ENCODE measurements at places on chromosomes 1 and 21.

DNA sequence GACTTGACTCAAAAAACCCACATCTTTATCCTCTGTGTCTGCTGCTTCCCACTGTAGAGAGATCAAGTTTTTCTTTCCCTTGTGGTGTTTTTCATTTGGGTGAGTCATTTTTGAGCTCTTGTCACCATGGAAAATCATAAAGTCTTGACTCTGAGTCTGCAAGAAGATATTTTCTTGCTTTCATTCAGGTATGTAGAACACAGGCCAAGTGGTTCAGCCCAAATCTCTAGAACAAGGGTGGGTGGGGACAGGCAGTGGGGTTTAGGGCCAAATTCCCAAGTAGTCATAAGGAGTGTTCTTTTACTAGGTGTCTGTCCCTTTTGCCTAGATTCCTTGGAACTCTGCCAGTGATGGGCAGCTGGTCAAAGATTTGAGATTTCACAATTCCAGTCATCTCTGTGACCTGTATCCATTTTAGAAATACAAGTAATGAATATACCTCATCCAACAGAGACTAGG, 21.5 kb upstream of the ARHGAP29 start:
- no peak for DNase-seq

- DNase-seq = no peak
Measured at GRCh38 chr1:193411714-193412113, 225.3 kb upstream of the B3GALT2 start.

GRCh38 chr21:30996728-30997127, 41.5 kb downstream of the KRTAP19-8 start:
- no peak for DNase-seq

DNA sequence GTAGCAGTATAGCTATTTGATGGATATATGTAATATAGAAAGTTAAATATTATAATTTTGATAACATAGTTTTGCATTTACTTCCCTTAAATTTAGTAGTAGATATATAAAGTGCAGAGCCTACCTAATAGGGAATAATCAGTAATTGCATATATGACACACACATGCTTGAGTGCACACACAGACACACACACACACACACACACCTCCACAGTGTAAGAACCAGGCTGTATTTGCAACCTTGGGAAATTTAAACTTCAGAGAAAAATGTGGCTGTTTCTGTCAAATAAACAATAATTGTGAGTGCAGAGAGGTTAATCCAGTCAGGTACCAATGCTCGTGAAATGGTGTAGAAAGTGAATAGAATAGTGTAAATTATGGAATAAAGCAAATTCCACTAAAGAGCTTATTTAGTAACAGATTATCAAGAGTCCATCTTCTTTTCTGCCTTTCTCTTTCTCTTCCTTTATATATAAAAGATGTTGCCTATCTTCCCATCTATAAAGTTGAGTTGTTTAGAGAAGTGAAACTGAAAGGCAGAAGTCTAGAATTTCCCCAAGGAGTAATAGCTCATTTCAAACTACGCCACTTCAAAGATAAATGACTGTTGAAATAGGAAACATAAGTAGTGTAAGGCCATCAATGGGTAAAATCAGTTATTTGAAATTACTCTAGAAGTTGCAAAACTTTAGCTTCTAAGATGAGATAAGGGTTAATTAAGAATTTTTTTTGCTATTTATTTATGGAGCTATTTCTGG, 273.7 kb downstream of the SRGAP2C start:
- no peak for DNase-seq

- DNase-seq = no peak
Measured at GRCh38 chr1:50426108-50426700, 3.0 kb upstream of the DMRTA2 start.

DNA sequence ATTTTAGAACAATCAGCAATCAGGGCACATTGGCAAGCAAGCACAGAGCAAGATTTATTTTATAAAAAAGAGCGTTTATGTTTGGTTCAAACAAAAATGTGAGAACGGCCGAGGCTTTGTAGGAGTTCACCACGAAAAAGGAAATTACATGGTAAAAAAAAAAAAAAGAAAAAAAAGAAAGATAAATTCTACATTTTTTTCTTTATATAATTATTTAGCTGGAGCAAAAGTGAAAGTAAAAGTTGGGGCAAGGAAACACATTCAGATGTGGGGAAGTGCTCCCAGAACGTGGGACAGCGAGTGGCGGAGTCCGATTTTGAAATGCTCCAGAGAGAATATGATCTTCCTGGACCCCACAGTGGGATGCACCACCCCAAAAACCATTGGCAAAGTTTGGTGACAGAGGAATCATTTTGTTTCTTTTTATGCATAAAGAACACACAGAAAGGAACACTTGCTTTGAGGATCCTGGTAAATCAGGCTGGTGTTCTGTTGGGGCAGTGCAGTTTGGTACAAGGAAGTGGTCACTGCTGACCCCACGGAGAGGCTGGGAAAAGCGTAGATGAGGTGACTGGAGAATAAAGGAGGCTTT, 16.3 kb upstream of the ATP5PO start:
- no peak for DNase-seq
